ENCODE measurements at places on chromosomes 12 and 14.

GRCh38 chr12:52389313-52390207, 4.1 kb upstream of the KRT84 start:
- no peak for DNase-seq

DNA sequence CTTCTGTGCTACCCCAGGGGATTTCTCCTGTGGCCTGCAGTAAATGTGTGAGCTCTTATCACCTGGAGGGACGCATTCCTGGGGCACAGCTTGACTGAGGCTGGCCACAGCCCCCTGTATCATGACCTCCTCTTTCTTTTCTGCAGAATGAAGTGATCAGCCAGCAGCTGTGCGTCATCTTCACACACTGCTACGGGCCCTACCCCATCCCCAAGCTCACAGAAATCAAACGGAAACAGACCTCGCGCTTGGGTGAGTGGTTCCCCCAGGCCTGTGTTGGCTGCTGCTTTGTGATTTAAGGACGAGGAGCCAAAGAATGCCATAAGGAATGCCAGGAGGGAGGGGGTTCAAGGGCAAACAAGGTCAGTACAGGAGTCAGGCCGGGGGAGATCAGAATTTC, 50.5 kb upstream of the PWP1 start:
- DNase-seq: no peak

GRCh38 chr12:96997797-96998484, 90.9 kb downstream of the NEDD1 start:
- DNase-seq: no peak

GRCh38 chr14:92314182-92314581, 8.8 kb upstream of the SLC24A4 start:
- no peak for DNase-seq

DNA sequence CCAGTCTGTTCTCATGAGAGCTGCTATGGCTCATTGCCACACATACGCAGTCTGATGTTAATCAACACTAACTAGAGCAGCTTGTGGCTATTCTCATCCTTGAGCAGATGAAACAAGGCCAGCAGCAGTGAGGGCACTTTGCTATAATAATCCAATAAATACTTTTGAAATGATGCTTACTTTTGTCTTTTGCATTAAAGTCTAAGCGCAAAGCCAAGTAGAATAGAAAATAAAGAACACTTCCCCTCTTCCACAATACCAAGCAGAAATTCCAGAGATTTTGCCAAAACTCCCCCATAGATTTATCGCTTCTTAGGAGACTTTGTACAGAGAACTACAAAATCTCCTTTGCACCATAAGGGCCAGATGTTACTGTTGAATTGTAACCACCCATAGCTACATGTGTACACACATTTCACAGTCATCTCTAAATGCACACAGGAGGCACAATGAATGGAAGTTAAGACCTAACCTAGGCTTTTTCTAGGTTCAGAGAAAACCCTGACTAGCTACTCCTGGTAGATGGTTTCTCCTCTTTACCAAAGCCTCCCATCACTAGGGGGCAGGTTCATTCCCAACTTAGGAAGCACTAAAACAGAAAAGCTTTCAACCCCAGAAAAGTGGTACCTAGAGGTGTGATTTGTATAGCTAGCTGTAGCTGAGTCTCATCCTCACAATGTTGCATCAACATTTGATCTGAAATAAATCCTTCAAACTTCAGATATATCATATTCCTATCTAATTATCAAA, 119.3 kb downstream of the HMGA2 start:
- DNase-seq: no peak

DNA sequence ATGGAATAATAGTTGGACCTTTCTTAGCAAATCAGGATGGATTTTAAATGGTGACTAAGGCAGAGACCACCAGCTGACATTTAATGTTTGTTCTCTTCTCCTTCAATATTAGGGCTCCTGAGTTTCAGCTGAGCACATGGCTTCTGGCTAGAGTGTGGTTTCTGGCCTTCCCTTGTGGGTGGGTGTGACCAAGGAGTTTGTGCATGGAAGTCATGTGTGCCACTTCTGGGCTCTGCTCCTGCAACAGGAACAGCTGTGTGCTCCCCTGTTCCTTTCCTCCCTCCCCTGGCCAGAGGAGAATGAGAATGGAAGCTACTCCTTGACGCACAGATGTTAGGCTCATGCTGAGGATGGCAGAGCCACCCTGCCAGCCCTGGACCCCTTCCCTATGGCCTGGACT, 44.2 kb downstream of the CCDC175 start:
- DNase-seq: no peak

GRCh38 chr12:67515679-67516340, 132.7 kb upstream of the DYRK2 start:
- DNase-seq: no peak
